NB4 (cell line): ENCODE measurements at places on chromosomes 12 and 14.

GRCh38 chr14:93332397-93332852 lies 411 bp downstream of the BTBD7 start:
- peak; percentile 83 for DNase-seq

GRCh38 chr12:34398366-34398705 lies 376.0 kb downstream of the ALG10 start:
- DNase-seq, result no peak

DNA sequence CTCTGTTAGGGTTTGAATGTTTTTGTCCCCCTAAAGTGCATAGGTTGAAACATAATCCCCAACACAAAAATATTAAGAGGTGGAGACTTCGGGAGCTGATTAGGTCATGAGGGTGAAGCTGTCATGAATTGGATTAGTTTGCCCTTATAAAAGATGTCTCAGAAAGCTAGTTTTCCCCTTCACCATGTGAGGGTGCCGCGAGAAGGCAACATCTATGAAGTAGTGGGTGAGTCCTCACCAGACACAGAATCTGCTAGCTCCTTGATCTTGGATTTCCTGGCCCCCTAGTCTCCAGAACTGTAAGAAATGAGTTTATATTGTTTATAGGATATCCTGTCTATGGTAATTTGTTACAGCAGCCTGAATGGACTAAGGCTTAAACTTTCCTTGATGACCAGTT lies 301.5 kb upstream of the ATP2B1 start:
- peak; percentile 7 for DNase-seq

GRCh38 chr12:58358369-58358768 lies 417.0 kb downstream of the ATP23 start:
- no peak for DNase-seq

DNA sequence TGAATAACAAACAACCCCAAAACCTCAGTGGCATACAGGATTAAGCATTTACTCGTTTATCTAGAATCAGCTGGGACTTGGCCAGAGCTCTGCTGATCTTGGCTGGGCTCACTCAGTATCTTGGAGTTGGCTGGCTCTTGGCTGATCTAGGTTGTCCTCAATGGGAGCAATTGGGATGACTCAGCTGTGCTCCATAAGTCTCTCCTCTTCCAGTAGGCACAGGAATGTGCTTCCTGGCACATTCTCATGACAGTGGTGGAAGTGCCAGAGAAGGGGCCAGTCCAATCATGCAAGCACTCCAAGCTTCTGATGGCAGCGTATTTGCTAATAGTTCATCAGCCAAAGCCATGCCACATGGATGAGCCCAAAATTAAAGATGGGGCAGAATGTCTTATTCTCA lies 41.7 kb upstream of the ANO4 start:
- no peak for DNase-seq

- peak; percentile 57 for DNase-seq
Observed at GRCh38 chr12:106246891-106247673, 738 bp downstream of the CKAP4 start.

GRCh38 chr12:56676851-56677580 lies 11.1 kb downstream of the PTGES3 start:
- no peak for DNase-seq

DNA sequence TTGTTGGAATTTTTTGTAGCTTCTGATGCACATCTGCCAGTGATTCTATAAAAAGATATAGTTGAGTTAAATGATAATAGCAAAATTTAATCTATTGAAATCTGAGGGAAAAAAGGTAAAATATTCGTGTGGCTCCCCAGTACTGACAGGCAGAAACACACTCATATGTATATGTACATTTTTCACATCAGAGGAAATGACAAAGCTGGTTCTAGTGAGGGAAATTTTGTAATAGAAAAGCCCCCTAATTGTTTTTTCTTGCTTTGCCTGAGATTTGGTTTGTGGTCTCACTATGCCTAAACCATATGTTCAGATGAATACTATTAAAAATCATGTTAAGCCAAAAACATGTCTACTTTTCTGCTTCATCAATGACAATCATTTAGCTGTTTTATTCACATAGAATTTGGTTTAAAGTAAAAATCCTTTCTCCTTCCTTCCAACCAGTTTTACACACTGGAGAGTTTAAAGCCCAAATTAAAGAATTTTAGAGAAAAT lies 203.5 kb downstream of the ANO6 start:
- no peak for DNase-seq

GRCh38 chr12:104551-105081 lies 38.0 kb downstream of the IQSEC3 start:
- DNase-seq, result peak; percentile 39

DNA sequence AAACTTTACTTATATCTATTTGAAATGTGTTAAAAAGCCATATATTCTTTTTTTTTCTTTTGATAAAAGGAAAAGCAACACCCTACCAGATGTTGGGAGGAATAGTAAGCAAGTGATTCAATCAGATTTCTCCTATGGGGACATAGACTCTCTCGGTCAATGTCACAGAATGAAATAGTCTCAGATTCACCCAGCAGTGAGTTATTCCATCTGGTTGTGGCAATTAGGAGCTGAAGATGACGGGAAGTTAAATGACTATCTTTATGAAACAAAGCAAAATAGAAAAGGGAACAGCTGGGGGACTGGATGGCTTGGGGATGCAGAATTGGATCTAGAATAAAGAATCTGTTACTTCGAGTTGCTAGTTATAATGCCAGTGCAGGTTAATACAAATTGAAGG lies 857.0 kb downstream of the NRXN3 start:
- no peak for DNase-seq

GRCh38 chr14:59131938-59132795 lies 56.3 kb upstream of the DAAM1 start:
- DNase-seq, result no peak

DNA sequence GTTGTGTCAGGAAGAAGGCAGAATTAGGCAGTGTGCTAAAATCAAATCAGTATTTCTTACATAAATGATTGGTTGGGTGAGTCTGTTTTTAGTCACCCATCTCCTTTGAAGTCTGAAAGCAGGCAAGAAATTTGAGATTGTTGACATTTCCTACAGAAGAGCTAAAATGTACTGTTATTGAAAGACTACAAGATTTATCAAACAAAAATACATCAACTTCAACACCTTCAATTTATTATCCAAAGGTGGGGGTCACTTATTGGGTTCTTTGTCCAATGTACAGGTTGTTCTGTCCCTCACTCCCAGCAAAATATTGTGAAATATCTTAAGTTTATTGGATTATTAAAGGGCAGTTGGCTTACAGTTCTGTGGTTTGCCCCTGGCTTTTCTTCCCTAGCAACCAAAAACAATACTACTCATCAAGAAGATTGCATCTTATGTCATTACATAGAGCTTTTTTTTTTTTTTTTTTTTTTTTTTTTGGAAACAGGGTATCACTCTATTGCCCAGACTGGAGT lies 20.6 kb upstream of the PKP2 start:
- DNase-seq, result no peak

- peak; percentile 47 for DNase-seq
Observed at GRCh38 chr12:89551747-89552146, 25.9 kb upstream of the POC1B start.

- DNase-seq, result no peak
Observed at GRCh38 chr14:102601378-102601925, 9.0 kb downstream of the RCOR1 start.

GRCh38 chr12:56677680-56678079 lies 10.4 kb downstream of the PTGES3 start:
- no peak for DNase-seq

DNA sequence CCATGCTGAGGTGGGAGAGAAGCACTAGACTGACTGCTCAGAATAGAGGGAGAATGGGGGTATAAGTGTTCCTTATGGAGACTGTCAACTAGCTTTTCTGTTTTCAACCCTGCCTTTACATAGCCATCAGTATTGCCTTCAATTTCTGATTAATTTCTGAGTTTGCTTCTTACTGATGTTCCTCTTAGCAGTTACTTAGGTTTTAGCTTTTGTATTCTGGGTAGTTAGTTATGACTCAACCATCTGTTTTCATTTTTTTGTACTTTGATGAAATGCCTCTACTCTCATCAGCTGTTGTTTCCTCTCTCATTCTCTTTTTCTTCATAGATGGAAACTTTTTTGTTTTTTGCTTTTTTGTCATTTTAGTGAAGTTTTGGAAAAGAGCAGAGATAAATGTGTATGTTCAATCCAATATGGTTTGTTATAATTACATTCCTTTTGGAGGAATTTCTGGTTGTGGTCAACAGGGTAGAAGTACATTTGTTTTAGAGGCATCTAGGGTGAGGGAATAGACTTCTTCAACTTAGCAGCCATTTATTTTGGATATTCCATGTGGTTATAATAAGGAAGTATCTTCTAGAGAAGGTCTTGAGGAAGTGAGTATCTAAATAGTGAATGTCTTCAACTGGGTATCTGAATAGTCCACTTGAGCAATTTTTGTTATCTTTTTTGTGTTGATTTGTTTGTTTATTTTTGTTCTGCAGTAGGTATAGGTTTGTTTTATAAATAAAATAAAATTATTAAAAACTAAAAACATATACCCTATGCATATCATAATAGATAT lies 29.6 kb downstream of the PMCH start:
- DNase-seq, result no peak

GRCh38 chr12:106941481-106942156 lies 14.1 kb upstream of the TMEM263 start:
- DNase-seq, result no peak

GRCh38 chr12:114670291-114670980 lies 13.5 kb downstream of the TBX3 start:
- DNase-seq, result no peak

DNA sequence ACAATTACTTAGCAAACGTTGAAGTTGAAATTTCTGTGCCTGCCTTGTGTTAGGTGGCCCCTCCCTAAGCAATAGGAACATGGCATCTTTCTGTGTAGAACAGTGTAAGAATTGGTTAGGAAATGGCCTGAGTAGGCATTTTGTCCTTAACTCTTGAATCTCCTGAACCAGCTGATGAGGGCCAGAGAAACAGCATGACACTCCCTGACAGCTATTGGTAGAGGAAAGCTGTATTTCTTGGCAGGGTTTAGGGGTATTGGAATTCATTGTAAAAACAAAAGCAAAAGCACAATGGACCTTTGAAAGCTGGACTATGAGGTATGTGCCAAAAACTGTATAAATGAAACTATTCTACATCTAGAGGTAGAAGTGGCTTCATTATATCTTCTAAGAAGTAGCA lies 40.6 kb upstream of the LRTM2 start:
- DNase-seq, result no peak

- DNase-seq, result peak; percentile 27
Observed at GRCh38 chr14:99809859-99810558, 16.8 kb downstream of the EML1 start.

- DNase-seq, result no peak
Observed at GRCh38 chr12:4011597-4011996, 138.4 kb upstream of the PARP11 start.

GRCh38 chr14:93369713-93370266 lies 22.8 kb downstream of the COX8C start:
- peak; percentile 90 for DNase-seq

DNA sequence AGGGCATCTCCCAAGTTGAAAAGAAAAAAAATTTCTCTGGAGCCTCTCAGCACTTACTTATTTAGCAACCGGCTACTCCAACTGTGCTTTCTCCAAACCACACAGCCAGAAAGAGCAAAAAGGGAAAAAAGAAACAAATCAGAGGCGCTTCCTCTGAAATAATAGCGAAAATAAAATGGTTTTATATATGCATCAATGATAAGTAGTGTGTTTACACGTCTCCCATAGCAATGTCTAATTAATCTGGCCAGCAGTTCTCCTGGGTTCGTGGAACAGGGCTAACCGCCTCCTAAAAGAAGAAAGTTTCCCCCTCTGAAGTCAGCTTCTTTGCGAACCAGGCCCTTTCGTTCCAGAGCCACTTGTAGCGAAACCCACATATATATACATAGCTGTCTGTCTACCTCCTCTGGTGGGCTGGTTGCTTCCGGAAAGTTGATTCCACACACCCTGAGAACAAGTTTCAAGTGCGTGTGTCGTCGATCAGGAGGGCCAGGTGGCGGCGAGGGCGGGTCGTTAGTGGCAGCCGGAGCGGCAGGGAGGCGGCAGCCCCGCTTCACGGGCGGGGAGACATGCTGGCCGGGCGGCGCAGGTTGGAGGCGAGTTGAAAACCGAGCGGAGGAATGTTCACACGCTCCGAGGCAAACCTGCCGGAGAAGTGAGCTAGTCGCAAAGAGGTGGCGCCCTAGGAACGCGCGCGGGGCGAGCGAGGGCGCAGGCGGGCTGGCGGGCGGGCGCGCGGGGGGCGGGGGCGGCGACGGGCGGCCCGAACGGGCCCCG lies 2.7 kb downstream of the PTHLH start:
- DNase-seq, result peak; percentile 68

GRCh38 chr12:127987199-127987901 lies 279.6 kb upstream of the TMEM132C start:
- DNase-seq, result no peak

DNA sequence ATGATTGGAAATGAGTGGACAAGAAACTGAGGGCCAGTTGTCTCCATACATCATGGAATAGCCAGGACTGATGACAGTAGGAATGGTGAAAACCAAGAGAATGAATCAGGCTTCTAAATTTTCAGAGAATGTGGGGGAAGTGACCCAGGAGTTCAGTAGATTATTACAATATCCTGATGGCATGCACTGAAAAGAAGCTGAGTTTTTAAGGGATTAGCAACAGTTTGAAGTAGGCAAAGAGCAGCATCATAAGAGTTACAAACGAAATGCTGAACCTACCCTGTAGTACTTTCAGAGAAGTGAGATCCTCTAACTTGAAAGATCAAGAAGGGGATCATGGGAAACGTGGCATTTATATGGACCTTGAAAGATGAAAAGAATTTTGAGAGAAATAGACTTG lies 13.2 kb downstream of the SLC2A14 start:
- no peak for DNase-seq

DNA sequence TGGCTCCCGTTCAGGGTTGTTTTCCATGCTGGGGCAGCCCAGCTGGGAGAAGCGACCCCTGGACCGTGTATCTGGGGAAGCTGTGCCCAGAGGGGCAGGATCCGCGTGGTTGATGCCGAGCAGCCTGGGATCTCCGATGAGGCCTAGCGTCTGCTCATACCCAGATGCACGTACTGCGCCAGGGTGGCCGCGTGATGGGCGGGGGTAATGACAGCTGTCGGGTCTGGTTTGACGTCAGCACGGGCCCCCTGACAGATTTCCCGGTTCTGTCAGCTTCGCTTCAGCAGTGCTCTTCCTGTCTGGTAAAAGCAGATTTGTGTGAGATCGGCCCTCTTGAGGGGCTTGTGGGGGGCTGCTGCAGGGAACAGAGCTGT lies 147.3 kb downstream of the TSPAN9 start:
- DNase-seq, result no peak

DNA sequence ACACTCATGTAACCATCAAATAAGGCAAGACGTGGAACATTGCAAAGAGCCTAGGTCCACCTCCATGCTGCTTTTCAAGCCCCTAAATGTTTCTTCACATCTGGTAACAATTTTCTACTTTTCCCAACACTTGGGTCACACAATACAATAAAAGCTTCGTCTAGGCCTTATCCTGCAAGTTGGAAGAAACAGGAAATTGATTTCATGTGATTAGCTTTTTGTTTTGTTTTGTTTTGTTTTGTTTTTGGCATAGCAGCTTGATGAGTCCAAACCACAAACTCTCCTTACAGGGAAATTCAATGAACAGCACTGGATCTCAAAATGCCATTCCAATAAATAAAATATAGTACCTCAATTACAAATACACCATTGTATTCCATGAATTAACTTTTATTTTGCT lies 19.3 kb downstream of the TAS2R50 start:
- DNase-seq, result no peak
